Astrocyte (in vitro differentiated cells and primary cell): ENCODE measurements at places on chromosomes 16 and 17. TPM values are rescaled to one million over a fixed set of nuclear protein-coding genes. Genes with fewer than 3 reads are reported as not detected.

The SLC16A6 gene
- 0.34 and 0.62 TPM in 2 replicates for total RNA-seq

The PNMT gene
- total RNA-seq: 0.59 and 1.5 TPM in 2 replicates

The SLC12A3 gene
- 0.07 and 0.18 TPM in 2 replicates for total RNA-seq

The BAIAP3 gene
- total RNA-seq: 1.4 and 2.6 TPM in 2 replicates

The MYO15A gene
- 0.32 and 0.48 TPM in 2 replicates for total RNA-seq

The ZNF232 gene
- 7.8 and 9.4 TPM in 2 replicates for total RNA-seq

The OR2C1 gene
- not detected in 2 replicates for total RNA-seq

The TTLL6 gene
- total RNA-seq: not detected in 2 replicates

The HS3ST6 gene
- total RNA-seq: not detected in 2 replicates

The KRT28 gene
- not detected in 2 replicates for total RNA-seq

The KRT24 gene
- total RNA-seq: not detected in 2 replicates

The MT1G gene
- total RNA-seq: 0.87 TPM in 1 of 2 replicates, not detected in the other

The SMARCD2 gene
- 33.9 and 34.5 TPM in 2 replicates for total RNA-seq

The RASD1 gene
- 0.48 and 0.77 TPM in 2 replicates for total RNA-seq

The APOBR gene
- total RNA-seq: not detected in 2 replicates

The NPIPB6 gene
- total RNA-seq: 1.7 TPM in 1 of 2 replicates, not detected in the other

The MYH13 gene
- not detected in 2 replicates for total RNA-seq

The TP53TG3C gene
- not detected in 2 replicates for total RNA-seq

The KIF2B gene
- not detected in 2 replicates for total RNA-seq

The ABCA3 gene
- total RNA-seq: 4.8 and 4.9 TPM in 2 replicates

The SPN gene
- total RNA-seq: 0.07 TPM in 1 of 2 replicates, not detected in the other

The THUMPD1 gene
- total RNA-seq: 26.4 and 28.6 TPM in 2 replicates

The ZPBP2 gene
- not detected in 2 replicates for total RNA-seq

The VTN gene
- total RNA-seq: 1.4 and 2.7 TPM in 2 replicates

The TEX19 gene
- total RNA-seq: not detected in 2 replicates

The BRICD5 gene
- total RNA-seq: 6.4 and 7.0 TPM in 2 replicates

The IL34 gene
- total RNA-seq: 0.34 and 0.38 TPM in 2 replicates

The KRTAP2-2 gene
- not detected in 2 replicates for total RNA-seq

The WWOX gene
- total RNA-seq: 7.1 and 7.3 TPM in 2 replicates

The SLX4 gene
- 7.8 and 7.9 TPM in 2 replicates for total RNA-seq

The RAB37 gene
- 0.77 TPM in 1 of 2 replicates, not detected in the other for total RNA-seq
